ENCODE measurements at places on chromosomes 7 and 10.

GRCh38 chr7:134562136-134562535 lies 13.2 kb downstream of the AKR1B15 start:
- no peak for DNase-seq

DNA sequence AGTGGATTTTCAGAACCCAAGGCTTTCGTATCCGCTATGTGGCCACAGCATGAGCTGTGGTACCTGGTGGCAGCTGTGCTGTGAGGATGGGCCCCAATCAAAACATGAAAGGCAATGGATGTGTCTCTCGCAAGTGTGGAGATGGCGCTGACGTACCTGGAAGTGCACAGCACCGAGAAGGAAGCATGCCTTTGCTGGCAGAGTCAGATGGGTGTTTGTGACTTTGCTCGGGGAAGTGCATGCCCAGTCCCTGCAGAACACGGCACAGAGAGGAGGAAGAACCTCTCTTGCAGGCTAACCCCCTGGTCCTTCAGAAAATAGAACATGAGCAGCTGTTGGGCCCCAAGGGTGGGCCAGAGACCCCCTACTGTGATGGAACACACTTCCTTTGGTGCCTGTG lies 654.1 kb upstream of the ZWINT start:
- no peak for DNase-seq

- DNase-seq = no peak
Measured at GRCh38 chr10:7354330-7355047, 56.3 kb downstream of the SFMBT2 start.

GRCh38 chr10:124566981-124567835 lies 105.6 kb downstream of the LHPP start:
- DNase-seq = no peak

DNA sequence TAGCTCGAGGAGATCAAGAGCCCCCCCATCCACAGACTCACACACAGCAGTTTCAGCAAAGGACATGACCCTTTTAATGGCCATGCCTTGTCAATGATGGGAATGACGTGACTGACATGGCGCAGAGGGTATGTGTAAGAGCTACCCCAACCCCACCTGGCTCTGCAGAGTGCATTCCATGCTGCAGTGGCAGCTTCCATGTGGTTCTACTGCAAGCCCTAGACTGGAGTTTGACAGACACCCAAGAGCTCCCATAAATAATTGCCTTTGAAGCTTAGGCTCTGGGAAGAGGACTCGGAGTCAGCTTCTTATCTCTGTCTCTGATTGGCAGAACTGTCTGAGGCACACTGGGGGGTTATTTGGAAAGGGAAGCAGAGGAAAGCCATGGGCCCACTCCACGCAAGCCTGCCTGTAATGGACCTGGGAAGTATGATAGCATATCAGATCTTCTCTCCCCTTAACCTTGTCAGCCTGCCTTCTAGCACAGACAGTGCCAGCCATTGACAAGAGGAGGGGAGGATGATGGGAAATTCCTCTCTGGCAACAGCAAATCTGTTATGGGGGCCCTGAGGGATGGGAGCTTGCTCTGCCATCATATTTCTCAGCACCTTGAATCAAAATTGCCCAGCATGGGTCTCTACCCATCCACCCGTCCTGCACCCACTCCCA lies 478.5 kb upstream of the PODXL start:
- peak; percentile 39 for DNase-seq

DNA sequence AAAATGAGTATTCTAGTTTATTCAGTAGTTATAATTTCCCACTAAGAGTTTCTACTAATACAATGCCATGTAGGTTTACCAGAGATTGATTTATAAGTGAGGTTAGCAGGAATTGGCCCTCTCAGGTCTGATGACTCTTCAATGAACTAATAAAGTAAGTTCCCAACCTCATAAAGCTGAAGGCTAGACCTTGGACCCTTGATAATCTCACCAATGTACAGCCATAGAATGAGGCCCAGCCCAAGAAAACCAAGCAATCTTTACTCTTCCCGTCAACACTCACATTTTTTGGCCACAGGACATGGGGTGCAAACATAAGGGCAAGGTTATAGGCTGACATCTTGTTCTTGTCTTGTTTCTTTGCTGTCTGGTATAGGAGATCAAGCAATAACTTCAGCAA lies 33.3 kb downstream of the ARHGAP19 start:
- DNase-seq = no peak

DNA sequence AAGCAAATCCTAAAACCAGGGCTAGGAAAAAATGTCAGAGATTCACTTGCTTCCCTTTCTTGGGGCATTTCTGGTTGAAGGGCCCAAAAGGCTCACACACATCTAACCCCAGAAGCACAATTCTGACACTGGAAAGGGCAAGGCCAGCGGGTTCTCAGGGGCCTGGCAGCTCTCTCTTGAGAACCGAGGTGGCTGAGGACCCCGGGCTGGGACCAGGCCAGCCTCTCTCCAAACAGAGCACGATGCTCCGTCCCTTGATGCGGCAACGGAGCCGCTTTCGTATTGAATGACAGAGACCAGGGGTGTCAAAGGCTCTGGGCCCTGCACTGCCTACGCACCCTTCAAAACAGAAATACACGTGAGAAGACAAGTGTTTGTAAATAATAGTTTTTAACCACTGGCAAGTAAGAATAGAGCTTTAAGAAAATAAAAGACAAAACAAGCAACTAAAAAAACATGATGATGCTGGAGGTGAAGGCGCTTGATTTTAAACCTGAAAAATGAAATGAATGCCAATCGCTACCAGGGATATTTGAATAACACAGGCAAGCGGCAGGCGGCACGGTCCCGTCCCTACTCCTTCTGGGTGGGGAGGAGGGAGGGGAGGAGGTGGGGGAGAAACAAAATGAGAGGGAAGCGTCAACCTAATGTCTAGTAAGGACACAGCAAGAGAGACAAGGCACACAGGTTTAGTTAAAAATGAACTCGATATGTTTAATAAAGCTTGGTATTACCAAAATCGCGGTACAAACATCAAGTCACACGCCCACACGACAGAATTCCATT lies 68.0 kb downstream of the SLC29A4 start:
- DNase-seq = no peak

- no peak for DNase-seq
Measured at GRCh38 chr7:129607471-129608120, 3.9 kb upstream of the NRF1 start.

GRCh38 chr10:96229568-96230030 lies 41.8 kb downstream of the BLNK start:
- no peak for DNase-seq

- DNase-seq = no peak
Measured at GRCh38 chr7:74480861-74481417, 27.2 kb downstream of the GTF2IRD1 start.

DNA sequence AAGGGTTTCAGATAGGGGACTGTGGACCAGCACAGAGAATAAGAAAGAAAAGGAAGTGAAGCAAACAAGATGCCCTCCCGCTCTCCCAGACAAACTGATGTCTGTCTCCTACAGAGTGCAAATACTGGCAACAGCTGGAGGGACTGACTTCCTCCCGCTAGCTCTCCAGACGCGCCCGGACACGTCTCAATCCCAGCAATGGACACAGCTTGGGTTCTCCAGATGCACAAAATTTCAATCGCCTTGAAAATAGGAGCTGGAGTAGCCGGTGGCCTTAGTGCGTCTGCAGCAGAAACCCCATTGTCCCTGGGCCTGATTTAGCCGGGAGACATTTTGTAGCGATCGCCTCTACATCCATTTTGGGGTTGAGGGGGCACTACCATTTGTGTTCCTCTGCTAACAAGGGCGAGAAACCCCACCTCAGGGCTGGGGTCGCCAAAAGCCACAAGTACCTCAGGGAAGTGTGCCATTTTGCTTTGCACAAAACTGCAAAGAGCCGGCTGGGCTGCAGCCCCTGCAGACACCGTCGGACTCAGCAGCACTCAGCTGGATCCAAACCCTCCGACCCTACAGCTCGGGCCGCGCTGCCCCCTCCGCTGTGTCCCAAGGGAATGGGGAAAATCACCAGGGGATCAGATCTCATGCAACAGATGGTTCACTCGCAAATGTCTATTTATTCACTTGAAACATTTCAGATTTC lies 5.9 kb downstream of the CPA2 start:
- peak; percentile 77 for DNase-seq

- no peak for DNase-seq
Measured at GRCh38 chr10:21336476-21337170, 188.9 kb downstream of the SKIDA1 start.

- DNase-seq = no peak
Measured at GRCh38 chr7:105673367-105674084, 92.2 kb upstream of the EFCAB10 start.

DNA sequence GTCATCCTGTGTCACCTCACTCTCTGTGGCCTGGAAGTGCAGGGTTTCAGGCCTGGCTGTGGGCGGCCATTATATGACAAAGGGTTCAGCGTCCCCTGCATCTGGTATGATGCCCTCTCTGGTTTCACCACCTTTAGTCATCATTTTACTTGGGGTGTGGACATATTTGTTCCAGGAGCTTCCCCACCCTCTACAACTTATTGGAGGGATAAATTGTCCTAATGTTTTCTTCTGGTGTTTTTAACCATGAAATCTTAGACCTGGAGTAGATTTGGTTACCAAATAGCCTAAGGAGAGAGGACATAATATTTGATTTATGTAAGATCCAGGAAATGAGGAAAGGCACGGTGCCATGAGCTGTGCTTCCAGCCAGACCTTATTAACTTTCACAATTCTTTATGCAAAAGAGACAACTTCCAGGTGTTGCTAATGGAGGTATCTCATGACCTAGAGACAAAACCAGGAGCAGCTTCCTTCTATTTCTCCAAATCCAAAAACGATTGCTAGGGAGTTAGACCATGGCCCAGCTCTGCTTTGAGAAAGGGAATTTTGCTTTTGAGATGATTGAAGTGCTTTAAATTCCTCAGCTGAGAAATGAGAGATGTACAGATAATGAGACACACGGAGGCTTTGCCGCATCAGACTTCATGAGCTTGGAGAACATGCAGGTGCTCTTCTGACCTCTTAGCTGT lies 20.9 kb downstream of the WBP1L start:
- no peak for DNase-seq

DNA sequence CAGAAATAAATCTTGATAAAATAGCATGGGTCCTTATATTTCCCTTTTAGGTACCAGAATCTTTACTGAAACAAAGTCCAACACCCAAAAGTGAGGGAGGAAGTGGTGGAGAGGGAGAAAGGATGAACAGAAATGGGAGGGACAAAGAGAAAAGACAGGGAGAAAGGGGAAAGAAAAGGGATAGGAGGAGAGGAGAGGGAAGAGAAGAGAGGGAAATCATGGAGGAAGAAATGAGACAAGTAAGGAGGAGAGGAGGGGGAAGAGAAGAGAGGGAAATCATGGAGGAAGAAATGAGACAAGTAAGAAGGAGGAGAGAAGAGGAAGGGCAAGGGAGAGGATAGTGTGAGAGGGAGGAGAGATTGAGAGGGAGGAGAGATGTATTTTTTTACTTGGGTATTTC lies 50.1 kb upstream of the ARL4A start:
- no peak for DNase-seq

- DNase-seq = peak; percentile 97
Measured at GRCh38 chr10:71888623-71889387, 37.8 kb upstream of the PSAP start.

- DNase-seq = peak; percentile 92
Measured at GRCh38 chr10:68231106-68231816, 652 bp downstream of the ATOH7 start.

GRCh38 chr10:100623521-100624230 lies 87.9 kb downstream of the HIF1AN start:
- no peak for DNase-seq

- DNase-seq = no peak
Measured at GRCh38 chr10:283916-284356, 148.7 kb downstream of the ZMYND11 start.
